ENCODE measurements at places on chromosomes 6 and 20.
A peak's percentile ranks its signal among the peaks of the same experiment; 100 is the strongest.

DNA sequence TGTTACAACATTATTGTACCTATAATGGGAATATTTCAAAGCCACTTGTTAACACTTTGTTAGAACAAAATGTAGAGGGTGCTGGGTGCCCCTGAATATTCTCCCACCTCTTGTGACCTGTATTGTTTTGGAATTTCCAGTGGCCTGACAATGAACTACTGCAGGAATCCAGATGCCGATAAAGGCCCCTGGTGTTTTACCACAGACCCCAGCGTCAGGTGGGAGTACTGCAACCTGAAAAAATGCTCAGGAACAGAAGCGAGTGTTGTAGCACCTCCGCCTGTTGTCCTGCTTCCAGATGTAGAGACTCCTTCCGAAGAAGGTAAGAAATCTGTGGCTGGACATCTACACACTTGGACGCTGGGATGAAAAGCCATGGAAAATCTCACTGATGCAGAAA is 28.9 kb downstream of the PLG start:
- peak; percentile 13 for DNase-seq

GRCh38 chr6:79635232-79635543 is 4.1 kb downstream of the SH3BGRL2 start:
- no peak for DNase-seq

DNA sequence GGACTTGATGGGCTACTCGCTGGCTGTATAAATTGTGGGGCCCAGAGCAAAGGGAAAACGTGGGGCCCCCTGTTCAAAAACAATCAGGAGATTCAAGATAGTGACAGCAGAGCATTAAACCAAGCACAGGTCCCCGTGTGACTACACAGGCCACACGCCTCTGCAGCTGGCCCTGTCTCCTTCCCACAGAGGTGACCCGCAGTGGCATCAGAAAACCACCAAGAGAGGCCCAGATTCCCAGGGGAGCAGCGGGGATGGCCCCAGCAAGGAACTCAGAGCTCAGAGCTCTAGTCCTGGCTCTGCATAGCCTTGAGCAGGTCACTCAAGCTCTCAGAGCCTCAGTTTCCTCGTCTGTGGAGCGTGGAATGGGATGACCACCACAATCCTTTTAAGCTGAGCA is 57.6 kb downstream of the CPNE5 start:
- DNase-seq = no peak

- no peak for DNase-seq
Measured at GRCh38 chr20:35988910-35989463, 20.6 kb downstream of the CNBD2 start.

- DNase-seq = no peak
Measured at GRCh38 chr20:41534842-41535241, 83.3 kb downstream of the CHD6 start.

- no peak for DNase-seq
Measured at GRCh38 chr6:7647504-7647903, 57.5 kb downstream of the SNRNP48 start.

DNA sequence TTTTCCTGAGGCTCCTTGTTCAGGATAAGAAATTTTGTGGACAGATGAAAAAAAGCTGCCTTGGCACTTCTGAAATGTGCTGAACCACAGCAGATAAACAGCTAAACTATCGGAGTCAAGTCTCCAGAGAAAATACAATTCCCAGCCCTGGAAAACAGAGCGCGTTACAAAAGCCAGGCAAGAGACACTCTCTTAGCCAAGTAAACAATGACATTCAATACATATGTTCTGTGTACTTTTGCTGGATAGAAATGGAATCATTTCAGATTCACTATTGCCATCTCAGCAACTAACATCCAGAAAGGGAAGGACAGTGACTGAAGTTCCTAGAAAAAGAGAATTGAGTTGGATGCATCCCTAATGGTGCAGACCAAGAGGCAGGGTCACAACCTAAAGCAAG is 196.8 kb upstream of the NRSN1 start:
- DNase-seq = no peak

DNA sequence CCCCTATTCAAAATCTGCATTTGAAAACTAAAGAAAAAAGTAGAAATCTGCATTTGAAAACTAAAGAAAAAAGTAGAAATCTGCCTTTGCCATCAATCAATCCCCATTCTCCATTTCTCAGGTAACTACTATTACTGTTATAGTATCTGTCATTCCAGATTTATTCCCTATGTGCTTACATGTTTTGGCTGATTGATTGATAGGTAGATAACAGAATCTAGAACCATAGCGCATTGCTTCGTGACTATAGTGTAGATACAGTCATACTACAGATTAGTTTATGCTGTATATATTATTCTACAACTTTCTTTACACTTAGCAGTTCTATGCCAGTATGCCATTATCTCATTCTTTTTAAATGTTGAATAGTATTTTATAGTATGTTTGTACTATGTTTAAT is 163.0 kb downstream of the SIM1 start:
- DNase-seq = no peak

GRCh38 chr6:102458990-102459389 is 1065.5 kb downstream of the GRIK2 start:
- no peak for DNase-seq

DNA sequence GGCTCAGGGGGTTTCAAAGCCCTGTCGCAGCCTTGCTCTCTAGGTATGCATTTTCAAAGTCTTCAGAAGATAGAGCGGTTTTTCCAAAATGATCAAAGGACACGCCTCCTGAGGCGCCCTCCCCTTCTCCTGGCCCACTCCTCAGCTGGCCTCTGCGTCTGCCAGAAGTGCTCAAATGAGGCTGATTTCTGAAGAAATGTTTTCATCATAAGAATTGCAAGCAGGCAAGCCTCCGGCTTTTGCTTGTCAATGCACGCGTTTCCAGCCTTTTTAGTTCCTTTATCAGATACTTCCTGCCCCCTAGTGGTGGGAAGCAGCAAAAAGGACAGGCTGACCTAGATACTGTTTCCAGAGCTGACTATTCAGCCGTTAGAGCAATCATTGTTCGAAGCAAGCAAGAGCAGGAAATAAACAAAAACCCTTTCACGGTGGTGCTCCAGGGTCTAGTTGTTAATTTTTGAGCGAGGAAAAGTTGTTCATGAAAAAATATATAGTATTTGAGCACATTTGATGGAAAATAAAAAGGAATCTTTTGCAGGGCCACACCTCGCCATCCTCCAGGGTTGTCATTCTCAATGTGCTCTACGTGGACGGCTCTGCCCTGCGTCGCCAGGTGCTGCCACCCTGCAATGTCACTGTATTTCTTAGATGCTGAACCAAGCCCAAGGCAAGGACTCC is 93.4 kb upstream of the ASF1A start:
- peak; percentile 91 for DNase-seq

- no peak for DNase-seq
Measured at GRCh38 chr6:149160943-149161342, 156.6 kb upstream of the TAB2 start.

DNA sequence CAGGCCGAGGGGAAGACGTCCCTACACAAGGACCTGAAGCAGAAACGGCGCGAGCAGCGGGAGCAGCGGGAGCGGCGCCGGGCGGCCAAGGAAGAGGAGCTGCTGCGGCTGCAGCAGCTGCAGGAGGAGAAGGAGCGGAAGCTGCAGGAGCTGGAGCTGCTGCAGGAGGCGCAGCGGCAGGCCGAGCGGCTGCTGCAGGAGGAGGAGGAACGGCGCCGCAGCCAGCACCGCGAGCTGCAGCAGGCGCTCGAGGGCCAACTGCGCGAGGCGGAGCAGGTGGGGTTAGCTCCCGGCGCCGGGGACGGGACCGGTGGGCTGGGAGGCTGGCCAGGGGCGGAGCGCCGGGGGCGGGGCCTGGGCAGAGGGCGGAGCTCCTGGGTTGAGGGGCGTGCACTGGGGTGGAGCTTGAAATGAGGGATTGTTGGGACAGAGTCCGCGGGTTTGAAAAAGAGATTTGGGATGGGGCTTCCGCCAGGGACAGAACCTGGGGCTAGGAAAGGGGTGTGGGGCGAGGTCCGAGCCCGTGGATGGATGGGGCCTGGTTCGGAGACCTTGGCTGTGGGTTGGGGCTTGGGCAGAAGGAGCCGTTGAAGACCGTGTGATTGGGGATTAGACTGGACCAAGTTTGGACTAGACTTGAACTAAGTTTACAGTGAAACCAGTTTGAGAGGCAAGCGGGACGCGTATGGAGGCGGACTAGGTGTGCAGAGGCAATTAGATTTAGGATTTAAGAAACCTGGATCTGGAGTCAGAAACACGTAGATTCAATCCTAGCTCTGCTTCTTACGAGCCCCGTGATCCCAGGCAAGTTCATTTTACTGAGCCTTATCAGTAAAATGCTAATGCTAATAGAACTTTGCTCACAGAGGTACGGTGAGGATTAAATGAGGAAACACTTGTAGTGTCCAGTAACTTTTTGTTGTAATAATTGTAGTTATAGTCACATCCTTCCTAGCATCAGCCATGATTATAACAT is 20.9 kb downstream of the DEF6 start:
- DNase-seq = peak; percentile 97

GRCh38 chr20:57207251-57207650 is 59.2 kb downstream of the BMP7 start:
- no peak for DNase-seq

- peak; percentile 15 for DNase-seq
Measured at GRCh38 chr20:51156041-51156982, 133.4 kb upstream of the KCNG1 start.

GRCh38 chr20:20483328-20483727 is 115.4 kb downstream of the INSM1 start:
- no peak for DNase-seq

GRCh38 chr6:128129679-128130078 is 228.8 kb upstream of the THEMIS start:
- DNase-seq = no peak

DNA sequence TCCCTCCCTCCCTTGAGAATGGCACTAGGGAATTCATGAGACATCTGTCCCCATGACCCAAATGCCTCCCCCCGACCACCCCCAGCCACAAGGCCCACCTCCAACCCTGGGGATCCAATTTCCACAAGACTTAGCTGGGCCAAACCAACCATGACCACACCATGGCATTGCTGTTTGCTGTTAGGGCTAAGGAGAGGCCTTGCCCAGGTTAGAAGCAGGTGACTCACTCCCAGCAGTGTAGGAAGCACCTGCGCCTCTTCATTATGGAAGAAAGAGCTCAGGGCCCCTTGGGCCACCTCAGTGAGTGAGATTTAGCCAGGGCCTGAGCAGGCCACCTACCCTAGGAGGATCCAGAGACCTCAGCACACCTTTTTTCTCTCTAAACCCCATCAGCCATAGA is 337.9 kb downstream of the TAF4 start:
- DNase-seq = no peak

DNA sequence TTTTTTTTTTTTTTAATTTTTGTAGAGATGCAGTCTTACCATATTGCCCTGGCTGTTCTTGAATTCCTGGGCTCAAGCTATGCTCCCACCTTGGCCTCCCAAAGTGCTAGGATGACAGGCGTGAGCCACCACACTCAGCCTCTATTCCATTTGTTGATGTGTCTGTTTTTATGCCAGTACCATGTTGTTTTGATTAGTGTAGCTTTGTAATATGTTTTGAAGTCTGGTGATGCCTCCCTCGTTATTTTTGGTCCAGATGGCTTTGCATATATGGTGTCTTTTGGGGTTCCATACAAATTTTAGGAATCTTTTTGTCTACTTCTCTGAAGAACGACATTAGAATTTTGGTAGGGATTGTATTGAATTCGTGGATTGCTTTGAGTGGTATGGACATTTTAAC is 193.2 kb downstream of the ADGB start:
- DNase-seq = no peak

GRCh38 chr20:61524951-61525666 is 273.0 kb downstream of the CDH4 start:
- DNase-seq = no peak

- no peak for DNase-seq
Measured at GRCh38 chr6:144857086-144857485, 572.0 kb downstream of the UTRN start.

DNA sequence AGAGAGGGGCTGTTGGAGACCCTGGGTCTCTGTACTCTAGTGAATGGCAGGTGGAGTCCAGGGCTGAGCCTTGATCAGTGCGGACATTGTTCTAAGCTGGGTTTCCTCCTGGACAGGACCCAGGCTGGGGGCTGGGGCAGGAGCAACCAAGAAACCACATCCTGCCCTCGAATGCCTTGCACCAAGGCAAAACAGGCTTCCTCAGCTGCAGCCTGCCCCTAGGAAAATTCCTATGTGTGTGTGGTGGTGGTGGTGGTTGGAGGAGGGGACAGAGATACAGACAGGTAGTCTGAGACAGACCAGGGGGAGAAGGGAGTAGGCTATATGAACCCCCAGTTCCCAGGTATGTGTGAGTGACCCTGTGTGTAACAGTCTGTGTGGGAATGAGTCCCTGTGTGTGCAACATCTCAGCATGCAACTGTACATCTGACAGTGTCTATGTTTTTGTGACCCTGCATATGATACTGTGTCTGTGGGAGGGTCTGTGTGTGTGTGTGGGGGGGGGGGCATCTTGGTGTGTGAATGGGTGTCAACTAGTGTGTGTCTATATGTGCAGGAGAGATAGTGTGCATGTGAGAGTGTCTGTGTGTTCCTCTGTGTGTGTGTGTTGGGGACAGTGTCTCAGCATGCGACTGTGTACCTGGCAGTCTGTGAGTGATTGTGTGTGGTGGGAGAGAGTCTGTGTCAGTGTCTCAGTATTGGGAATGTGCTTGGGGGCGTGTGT is 3.0 kb downstream of the GLP1R start:
- DNase-seq = no peak

- DNase-seq = peak; percentile 22
Measured at GRCh38 chr6:161228921-161229591, 44.8 kb downstream of the AGPAT4 start.

GRCh38 chr6:34339971-34340370 is 52.5 kb downstream of the NUDT3 start:
- no peak for DNase-seq

- no peak for DNase-seq
Measured at GRCh38 chr6:37615564-37616340, 81.9 kb downstream of the MDGA1 start.

DNA sequence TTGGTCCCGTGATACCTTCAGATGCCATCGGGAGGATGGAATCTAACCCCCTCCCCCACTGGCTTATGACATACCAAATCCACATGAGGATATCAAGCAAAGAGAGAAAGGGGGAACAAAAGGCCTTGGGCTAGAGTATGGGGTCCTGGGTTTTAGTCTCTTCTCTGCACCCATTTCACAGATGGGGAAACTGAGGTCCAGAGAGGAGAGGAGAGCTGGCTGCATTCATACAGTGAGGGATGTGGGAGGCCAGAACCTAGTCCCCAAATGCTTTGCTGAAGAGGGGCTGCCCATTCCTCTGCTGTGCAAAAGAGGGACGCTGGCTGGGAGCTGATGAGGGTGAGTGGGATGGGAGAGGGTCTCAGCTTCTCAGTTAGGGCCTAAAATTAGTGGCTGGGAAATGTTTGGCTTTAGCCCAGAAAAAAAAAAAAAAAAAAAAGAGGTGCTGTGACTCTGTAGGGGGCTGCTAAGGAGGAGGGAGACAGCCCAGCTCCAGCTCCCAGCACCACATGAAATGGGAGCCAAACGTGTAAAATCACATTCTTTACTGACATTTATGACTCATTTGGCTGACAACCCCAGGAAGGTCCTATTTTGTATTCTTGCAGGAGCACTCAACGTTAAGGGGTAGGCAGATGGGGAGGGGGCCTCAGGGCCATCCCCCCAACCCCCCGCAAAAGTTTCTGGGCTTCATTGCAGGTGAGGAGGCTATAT is 11.9 kb downstream of the XKR7 start:
- DNase-seq = no peak

Data from neural progenitor cell (in vitro differentiated cells).